Hematopoietic multipotent progenitor cell treated with erythropoietin and hydrocortisone succinate and interleukin-3 and kit ligand, for 8 days (in vitro differentiated cells): ENCODE measurements at places on chromosomes 2 and 18.

DNA sequence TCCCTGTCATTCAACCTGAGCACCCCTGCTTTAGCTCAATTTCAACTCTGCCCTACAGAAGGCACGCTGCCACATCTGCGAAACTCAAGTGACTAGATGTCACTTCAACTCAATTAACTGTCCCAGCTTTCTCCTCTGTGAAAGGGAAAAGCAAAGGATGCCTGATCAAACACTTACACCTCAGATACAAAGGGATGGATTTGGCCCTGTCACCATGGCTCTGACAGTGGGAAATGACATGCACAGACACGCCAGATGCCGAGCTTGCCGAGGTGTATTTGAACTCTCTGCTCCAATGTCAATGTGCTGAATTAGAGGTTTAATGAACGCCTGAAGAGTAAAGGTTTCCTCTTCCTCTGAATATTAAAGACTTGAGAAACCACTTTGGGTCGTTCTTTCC is 481.1 kb downstream of the CBLN2 start:
- DNase-seq = no peak

- DNase-seq = no peak
Observed at GRCh38 chr2:46806526-46806925, 109.1 kb downstream of the MCFD2 start.

DNA sequence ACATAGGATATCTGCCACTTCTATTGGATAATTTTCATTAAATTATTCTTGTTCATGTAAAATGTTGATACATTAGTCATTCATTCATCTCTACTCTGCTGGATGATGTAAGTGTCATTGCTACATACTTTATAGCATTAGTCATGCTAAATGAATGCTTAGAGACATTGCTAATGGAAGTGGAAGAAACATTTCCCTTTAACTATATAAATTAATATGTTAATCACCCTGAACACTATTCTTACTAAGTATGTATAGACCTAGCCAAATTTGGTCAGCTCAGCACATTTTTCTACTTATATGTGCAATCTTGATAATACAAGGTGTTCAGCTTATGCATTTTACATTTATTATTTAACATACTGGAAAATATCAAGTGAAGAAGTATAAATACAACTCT is 160.2 kb downstream of the DPP4 start:
- DNase-seq = no peak

DNA sequence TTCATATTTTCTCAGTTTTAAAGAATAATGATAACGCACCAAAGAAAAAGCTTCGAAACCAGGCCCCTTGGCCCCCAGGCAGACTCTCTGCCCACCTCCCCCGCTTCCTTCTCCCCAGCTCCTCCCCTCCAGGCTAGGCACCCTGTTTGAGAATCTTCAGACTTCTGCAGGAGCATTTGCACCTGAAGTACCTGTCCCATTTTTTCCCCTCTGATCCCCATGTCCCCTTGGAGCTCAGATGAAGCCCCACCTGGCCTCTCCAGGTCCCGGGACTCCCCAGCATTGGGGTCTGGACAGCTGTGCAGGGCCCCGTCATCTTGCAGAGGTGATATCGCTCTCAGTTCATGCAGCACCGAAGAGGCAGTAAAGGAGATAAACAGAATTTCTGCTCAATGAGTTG is 35.5 kb upstream of the KLHL29 start:
- DNase-seq = no peak

DNA sequence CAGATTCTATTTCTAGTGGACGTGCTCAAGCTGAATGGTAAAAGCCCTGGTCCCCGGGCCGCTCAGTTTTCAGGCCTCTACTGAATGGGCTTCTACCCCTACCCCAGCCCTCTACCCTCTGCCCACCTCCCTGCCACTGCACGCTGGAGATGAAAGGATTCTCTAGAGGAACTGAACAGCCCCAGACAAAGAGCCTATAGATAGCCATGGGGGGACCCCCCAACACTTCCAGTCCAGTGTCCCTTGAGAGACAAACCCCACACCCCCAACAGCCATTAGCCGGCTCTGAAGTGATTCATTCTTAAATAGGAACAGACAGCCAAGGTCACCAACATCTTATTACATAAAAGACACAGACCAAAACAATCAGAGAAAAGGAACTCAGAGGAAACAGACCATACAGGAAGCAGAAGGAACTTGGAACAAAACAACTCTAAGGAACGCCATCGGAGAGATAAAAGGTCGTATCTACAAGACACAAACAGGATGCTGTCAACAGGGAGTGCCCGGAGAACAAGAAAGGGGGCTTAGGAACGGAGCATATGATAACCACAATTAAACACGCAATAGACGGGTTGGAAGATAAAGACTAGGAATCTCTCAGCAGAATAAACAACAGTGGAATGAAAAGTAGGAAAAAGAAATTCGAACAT is 23.5 kb downstream of the TMEM37 start:
- no peak for DNase-seq

DNA sequence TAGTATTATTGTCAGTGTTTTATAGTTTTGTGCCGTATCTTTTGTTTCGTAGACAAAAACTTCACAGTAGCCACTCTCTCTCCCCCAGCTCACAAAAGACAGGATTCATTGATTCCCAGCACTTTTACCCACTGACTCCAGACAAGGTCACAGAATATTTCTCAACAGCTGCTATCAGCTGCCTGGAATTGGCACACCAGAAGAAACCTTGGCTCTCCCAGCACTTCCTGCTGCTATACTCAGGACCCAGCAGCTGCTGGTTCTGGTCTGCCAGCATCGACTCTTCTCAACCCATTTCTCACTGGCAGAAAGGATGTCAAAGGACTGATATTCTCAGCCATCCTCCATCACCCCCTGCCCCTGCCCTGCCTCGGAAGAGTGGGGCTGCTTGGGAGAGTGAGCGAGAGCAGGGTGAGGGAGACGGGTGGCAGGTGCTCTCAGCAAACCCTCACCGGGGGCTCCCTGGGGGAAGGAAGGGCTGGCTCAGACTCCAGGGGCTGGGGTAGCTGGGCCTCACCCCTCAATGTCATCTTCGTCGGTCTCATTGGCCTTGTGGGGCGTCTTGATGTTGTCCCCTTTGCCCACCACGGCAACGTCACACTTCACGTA is 6.1 kb upstream of the OTOF start:
- DNase-seq = no peak

- no peak for DNase-seq
Observed at GRCh38 chr18:28650860-28651259, 473.9 kb upstream of the CDH2 start.

- no peak for DNase-seq
Observed at GRCh38 chr2:85684806-85685205, 9.4 kb upstream of the GNLY start.

DNA sequence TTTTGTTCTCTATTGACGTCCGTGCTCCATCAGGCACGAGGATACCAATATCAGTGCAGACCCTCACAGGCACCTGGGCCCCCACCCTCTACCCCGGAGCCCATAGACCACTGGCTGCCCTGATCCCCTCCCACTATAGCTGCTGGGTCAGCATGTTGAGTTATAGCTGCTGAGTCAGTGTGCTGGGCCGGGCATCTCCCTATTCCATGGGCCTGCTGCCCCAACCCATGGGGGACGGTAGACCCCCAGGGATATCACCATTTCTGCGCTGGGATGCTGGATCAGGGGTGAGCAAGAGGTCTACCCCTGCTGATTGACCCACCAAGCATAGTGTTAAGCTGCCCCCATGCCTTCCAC is 100.1 kb upstream of the ST3GAL5 start:
- no peak for DNase-seq
